ENCODE measurements at places on chromosomes 4 and X.

DNA sequence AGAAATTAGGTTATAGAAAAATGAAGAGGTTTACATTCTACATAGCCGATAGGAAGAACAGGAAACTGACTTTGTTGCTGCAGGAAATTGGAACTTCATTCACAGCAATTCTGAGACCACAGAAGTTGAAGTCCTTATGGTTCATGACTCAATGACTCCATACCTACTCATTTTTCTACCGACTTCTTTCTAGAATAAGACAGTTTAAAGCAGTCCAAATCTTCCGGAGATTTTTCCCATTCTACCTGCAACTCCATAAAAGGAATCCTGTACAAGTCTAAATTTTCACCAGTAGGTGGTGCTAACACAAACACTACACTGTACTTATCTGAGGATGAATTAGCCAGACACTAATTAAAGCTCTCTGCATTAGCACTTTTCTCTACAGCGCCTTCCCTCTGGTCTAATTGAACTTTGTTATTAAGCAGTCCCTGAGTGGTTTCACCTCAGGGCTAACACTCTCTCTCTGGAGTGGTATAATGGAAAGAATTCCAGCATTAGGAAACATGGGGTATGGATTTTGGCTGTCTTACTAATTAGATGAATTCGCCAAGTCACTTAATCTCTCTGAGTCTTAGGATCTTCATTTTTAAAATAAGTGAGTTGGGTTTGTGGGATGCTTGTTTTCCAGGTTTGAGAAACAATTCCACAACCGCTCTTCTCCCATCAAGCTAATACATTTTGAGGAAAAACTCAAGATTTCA is 167.9 kb downstream of the SMIM20 start:
- no peak for DNase-seq

- DNase-seq, result no peak
Measured at GRCh38 chr4:46975812-46976553, 17.4 kb downstream of the GABRA4 start.

GRCh38 chr4:43089730-43090129 is 197.2 kb downstream of the GRXCR1 start:
- no peak for DNase-seq

- DNase-seq, result no peak
Measured at GRCh38 chr4:149884529-149885181, 69.0 kb upstream of the IQCM start.

DNA sequence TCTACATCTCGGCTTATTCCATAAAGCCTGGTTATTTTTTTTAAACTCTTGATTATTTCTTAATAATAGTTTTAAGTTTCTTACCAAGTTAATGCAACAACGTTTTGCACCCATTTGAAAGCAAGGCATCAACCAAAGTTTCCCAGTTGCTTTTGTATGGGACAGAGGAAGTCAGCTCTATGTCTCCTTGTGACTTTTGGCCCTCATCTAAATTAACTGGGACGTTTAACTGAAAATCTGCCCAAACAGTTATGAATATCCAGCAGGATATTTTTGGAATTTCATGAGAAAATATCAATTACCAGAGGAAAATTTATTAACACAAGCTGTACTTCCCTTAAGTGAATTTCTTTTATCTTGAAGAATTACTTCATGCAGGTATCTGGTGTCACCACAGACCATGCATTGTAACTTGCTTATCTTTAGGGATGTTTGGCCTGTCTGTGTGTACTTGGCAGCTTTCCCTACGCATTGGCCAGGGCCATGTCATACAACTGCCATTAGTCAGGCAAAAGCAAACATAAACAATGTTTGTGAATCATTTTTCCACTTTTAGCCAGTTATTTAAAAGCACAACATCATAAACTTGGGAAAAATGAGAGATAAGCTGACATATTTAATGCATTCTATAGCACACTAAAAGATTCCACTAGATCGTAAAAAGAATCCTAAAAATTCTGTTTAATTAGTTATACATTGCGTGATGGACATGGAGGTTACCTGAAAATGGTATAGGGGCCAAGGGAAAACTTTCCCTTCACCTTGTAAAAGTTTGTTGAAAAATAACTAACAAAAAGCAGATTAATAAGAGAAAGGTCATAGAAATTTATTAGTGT is 101.4 kb upstream of the PDE5A start:
- no peak for DNase-seq

- no peak for DNase-seq
Measured at GRCh38 chrX:18875256-18875878, 108.5 kb downstream of the PHKA2 start.

GRCh38 chr4:5206016-5206790 is 154.9 kb downstream of the STK32B start:
- no peak for DNase-seq

GRCh38 chr4:181418496-181418895 is 824.7 kb upstream of the TENM3 start:
- DNase-seq, result no peak

DNA sequence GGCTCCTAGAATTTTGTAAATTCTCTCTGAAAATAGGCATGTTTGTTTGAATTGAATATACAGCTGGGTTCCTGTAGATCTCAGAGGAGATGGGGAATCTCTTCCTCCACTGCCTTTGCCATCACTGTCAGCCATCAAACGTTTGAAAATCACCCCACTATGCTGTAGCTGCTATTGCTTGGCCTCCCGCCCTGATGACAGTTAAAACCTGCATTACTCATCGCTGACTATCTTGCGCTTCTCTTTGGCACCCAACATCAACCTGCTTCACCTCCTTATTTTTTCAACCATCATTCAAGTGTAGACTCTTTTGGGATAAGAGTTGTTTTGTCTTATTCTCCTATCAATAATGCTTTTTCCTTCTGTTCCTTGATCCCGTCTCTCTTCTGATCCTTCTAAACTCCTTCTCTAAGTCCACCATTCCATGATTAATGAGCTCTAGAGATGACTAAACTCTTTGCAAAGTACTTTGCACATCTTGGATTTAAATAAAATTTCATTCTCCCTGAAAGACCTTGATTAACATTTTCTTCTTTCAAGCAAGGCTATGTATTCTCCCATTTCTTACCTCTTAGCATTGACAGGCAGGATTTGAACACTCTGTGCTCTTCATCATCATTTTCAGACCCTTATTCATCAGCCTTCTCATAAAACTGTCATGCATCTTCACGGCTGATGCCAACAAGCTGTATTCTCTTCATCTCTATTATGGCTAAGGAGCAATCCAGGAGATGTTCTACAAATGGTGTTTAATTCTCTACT is 133.0 kb downstream of the SNCA start:
- DNase-seq, result no peak

- no peak for DNase-seq
Measured at GRCh38 chr4:169940460-169940859, 85.7 kb downstream of the MFAP3L start.

Data from stimulated activated CD4-positive, alpha-beta T cell treated with anti-CD3 and anti-CD28 coated beads, Interleukin-15, amount 100 ng/mL, for 24 hours (primary cell).